ENCODE measurements at places on chromosomes 12 and 14.

- DNase-seq, result no peak
Measured at GRCh38 chr14:88910386-88910785, 85.9 kb downstream of the TTC8 start.

GRCh38 chr12:25859976-25860375 lies 98.5 kb upstream of the RASSF8 start:
- no peak for DNase-seq

GRCh38 chr12:113988976-113989375 lies 22.9 kb upstream of the RBM19 start:
- no peak for DNase-seq

- no peak for DNase-seq
Measured at GRCh38 chr14:79334272-79334671, 877.0 kb downstream of the DIO2 start.

DNA sequence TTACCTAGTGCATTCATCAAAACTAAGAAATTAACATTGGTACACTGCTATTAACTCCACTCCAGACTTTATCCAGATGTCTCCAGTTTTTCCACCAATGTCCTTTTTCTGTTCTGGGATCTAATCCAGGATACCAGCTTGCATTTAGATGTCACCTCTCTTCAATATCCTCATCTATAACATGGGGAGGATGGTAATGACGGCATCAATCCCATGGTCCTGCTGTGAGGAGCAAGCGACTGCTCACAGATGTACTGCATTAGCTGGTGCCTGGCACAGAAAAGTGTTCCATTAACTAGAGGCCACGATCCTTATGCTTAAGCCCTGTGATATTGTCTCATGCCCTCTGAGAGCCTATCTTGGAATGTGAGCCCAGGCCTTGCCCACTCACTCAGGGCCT lies 53.8 kb downstream of the CALM1 start:
- no peak for DNase-seq

- DNase-seq, result no peak
Measured at GRCh38 chr12:81162391-81163136, 84.7 kb downstream of the ACSS3 start.

DNA sequence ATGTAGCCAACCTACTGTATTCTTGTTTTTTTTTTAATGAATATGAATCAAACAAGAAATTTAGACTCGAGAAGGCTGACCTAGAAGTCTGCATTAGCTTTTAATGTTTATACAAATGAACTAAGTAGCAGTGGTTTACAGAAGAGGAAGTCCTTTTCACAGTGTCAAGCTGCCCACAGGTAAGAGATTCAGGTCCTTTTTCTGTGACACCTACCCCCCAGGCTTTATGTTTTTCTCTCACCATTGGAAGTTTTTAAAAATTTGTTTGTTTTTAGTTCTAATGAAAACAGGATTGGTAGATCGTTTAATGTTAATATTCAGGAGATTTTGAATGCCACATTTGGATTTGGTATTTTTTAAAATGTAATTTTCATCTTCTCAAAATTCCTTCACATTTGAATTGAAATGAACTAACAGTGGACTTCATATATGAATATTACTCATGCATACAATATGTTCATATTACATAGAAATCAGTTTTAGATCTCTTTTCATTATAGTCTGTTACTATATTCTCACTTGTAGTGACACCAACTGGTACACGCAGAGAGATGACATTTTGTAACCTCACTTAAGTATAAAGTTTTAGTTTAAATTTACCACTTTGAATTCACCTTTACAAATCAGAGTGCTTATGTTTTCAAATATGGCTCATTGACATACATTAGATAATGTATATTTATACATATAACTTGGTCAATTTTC lies 29.7 kb downstream of the ATF7IP start:
- DNase-seq, result no peak

- no peak for DNase-seq
Measured at GRCh38 chr14:106788534-106788933, 1262.2 kb downstream of the TMEM121 start.

DNA sequence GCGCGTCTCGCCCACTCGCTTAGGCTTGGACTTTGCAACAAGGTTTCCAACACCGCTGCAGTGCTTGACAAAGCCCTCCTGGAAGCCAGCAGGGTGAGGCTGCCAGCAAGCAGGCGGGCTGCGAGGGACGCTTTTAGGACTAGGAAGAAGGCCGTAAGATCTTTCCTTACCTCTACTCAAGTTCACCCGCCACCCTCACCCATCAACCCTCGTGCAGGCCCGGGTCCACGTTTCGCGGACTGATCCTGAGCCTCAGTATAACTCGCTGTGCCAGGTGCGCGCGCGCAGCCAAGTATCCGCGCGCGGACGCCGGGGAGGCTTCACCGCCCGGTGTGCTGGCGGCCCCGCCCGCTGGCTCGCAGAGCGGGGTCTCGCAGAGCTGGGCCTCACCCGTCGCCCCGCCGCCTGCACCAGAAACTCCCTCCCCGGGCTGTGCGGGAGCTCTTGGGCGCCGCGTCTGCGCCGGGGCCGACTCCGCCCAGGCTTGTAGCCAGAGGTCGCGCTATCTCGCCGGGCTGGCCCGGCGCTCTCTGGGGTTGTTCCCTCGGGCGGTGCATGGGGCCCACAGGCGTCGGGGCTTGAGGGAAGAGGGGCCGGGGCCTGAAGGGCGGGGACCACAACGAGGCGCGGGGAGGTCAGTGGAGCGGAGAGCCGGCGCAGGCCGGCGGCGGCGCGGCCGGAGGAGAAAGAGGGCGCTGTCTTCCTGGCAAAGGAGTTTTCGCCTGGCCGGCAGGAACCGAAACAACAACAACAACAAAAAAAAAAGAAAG lies 7.6 kb upstream of the SIX1 start:
- no peak for DNase-seq

- no peak for DNase-seq
Measured at GRCh38 chr12:120368789-120369602, at the start of gene MSI1. Gene MSI1 (minus strand): TSS chr12:120369164. CDS start chr12:120369091, 73 bp downstream.

DNA sequence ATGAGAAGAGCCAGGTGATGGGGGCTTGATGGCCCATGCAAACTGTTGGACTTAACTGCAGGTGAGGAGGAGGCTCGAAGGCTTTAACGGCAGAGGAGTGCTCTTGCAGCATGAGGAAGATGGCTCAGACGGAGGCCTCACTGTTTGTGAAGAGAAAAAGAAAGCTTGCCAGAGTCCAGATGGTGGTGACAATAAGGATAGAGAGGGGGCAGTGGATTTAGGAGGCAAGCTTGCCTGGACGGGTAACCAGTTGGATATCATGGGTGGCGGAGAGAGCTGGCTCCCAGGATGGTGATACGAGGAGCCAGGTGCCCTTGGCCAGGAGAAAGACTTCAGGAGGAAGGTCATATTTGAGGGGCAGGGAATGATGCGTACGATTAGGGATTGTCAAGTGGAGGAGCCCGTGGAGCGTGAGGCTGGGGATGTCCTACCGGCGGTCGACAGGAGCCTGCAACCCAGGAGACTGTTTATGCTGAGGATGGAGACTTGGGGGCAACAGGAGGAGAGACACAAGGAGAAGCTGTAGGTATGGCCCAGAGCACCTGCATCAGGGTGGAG lies 71.8 kb downstream of the CACNA1C start:
- no peak for DNase-seq

DNA sequence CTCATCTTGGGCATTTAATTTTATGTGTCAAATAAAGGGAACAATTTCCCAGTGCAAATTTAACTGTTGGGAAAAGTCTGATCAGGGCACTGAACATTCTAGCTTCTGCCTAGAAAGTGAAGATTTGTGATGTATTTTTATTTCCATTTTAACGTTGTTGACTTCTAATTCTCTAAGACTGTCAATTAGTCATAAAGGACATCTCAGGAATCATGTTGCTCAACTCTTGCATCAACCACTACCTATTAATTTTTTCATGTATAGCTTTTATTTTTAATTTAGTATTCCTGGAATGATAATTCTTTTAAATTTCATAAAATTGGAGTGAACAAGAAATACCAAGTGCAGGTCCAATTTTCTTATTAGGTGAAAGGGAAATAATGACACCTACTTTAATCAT lies 87.9 kb upstream of the METAP2 start:
- no peak for DNase-seq

GRCh38 chr12:12922191-12922616 lies 29.8 kb downstream of the GPRC5D start:
- no peak for DNase-seq

- no peak for DNase-seq
Measured at GRCh38 chr14:51386983-51387735, 147.1 kb downstream of the TMX1 start.

All from CD8-positive, alpha-beta memory T cell (primary cell).